ENCODE measurements at places on chromosomes 11 and 22.

DNA sequence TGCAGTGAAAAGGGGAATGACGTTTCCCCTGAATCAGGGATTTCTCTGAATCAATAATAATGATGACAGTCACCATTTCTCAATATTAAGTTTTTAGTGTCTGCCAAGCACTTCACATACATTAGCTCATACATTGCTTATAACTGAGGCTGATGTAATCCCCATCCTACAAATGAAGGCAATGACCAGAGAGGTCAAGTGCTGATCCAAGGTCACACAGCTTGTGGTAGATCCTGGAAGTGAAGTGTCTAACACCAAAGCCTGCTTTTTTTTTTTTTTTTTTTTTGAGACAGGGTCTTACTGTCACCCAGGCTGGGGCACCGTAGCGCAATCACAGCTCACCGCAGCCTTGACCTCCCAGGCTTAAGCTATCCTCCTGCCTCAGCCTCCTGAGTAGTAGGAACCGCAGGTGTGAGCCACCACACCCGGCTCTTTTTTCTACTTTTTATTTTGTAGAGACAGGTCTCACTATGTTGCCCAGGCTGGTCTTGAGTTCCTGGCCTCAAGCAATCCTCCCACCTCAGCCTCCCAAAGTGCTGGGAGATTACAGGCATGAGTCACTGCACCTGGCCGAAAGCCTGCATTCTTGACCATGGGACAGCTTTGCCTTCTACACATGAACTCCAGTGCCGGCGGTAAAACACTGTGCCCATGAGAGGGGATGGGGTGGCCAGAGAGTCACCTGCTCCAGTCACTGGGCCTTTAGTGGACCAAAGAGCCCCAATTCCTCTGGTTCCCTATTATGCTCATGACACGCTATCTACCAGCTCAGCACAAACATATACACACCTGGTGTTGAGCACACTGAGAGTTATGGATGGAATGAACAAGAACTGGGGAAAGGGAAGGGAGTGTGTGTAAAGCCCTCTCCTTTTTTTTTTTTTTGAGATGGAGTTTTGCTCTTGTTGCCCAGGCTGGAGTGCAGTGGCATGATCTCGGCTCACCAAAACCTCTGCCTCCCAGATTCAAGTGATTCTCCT, 17.4 kb downstream of the ARHGAP1 start:
- DNase-seq: no peak

GRCh38 chr22:38454353-38455075, 485 bp downstream of the KCNJ4 start:
- no peak for DNase-seq

GRCh38 chr11:117497206-117497951, 169.7 kb downstream of the CEP164 start:
- no peak for DNase-seq

- DNase-seq: no peak
Measured at GRCh38 chr11:66691311-66691980, 13.8 kb upstream of the RBM4B start.

- no peak for DNase-seq
Measured at GRCh38 chr22:25375683-25376082, 156.2 kb downstream of the CRYBB2 start.

GRCh38 chr11:66919923-66920322, 38.3 kb downstream of the PC start:
- DNase-seq: no peak

DNA sequence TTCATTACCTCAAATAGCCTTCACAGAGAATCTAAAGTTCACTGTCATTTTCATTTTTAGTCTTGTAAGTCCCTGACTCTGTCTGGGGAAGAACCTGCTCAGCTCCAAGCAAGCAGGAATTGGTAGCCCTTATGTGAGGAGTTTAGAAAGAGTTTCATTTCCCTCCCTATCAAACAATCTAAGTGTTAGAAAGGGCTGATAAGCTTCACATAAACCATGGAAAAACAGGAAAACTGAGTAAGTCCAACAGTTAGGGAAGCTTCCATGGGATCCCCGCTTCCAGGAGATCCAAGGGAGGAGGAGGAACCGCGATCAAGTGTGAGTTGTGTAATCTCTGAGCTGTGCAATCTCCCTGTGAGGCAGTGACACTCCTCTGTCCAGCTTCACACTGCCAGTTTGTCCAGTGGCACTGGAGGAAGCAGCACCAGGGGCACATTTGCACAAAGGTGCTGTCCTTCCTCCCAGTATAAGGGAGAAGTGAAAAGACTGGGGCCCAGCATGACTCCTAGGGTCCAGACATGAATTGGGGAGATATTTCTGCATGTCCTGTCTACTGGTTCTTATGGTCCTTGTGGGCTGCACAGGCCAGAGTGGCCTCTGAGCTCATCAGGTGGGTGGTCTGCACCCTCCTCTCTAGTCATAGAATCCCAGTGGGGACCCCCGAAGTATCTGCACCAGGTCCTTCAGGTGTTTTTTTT, 4.3 kb downstream of the PRAME start:
- DNase-seq: no peak

- DNase-seq: no peak
Measured at GRCh38 chr11:326842-327580, 6.4 kb upstream of the IFITM3 start.

DNA sequence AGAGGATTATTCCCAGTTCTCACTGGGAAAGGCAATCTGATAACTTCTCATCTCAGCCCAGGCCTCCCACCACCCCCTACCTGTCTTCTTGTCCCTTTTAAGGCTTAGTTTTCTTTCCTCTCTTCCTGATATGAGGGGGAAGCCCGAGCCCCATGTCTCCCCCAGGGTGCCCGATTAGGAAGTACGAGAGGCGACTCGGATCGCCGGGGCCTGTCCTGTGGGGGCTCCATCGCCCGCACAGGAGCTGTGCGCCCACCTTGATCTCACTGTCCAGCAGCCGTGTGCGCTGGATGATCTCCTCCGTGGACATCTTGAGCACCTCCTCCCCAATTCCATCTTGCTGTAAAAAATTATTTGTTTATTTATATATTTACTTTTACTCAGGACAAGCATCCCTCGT, 628 bp downstream of the PSMC3 start:
- no peak for DNase-seq

DNA sequence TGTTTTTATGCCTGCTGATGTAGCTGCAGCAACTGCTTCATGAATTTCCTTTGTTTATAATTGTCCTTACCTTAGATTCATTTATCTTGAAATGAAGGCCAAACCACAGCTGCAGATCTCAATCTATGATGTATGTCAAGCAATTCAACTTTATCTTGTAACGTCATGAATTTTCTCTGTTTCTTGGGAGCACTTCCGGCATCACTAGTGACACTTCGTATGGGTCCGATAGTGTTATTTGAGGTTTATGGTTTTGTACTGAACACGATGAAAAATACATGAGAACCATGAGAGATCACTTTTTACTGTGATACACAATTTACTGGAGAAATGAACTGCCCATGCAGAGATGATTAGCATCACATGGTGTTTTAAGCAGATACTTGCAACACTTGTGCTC, 98.5 kb downstream of the CSTPP1 start:
- DNase-seq: no peak

Data from skeletal muscle cell (primary cell).